CD8-positive, alpha-beta T cell (primary cell): ENCODE measurements at places on chromosomes 16 and 17. TPM values are rescaled to one million over a fixed set of nuclear protein-coding genes. Genes with fewer than 3 reads are reported as not detected.

BOLA2B gene
- total RNA-seq, result 56.2 TPM

CHST6 gene
- not detected for total RNA-seq

MYH3 gene
- 2.5 TPM for total RNA-seq

KRTAP4-5 gene
- not detected for total RNA-seq

C16orf92 gene
- not detected for total RNA-seq

TNS4 gene
- 2.9 TPM for total RNA-seq

NPIPA5 gene
- 3.9 TPM for total RNA-seq

TP53TG3C gene
- not detected for total RNA-seq

FAM83G gene
- total RNA-seq, result 4.1 TPM

CACNB1 gene
- total RNA-seq, result 11.8 TPM

CBX2 gene
- 0.56 TPM for total RNA-seq

FOXN1 gene
- not detected for total RNA-seq

IL34 gene
- total RNA-seq, result 0.86 TPM

NPIPA8 gene
- 0.30 TPM for total RNA-seq

MILR1 gene
- total RNA-seq, result not detected

HS3ST3A1 gene
- total RNA-seq, result not detected

SP6 gene
- 0.22 TPM for total RNA-seq

CDR2 gene
- total RNA-seq, result 119 TPM

SLC12A3 gene
- total RNA-seq, result not detected

NPIPB4 gene
- total RNA-seq, result 173 TPM

MYH13 gene
- total RNA-seq, result not detected

MRPL10 gene
- 69.7 TPM for total RNA-seq
